ENCODE measurements at places on chromosomes 16 and 17.

GRCh38 chr16:23865853-23866252 is 30.1 kb downstream of the PRKCB start:
- peak; percentile 52 for DNase-seq

DNA sequence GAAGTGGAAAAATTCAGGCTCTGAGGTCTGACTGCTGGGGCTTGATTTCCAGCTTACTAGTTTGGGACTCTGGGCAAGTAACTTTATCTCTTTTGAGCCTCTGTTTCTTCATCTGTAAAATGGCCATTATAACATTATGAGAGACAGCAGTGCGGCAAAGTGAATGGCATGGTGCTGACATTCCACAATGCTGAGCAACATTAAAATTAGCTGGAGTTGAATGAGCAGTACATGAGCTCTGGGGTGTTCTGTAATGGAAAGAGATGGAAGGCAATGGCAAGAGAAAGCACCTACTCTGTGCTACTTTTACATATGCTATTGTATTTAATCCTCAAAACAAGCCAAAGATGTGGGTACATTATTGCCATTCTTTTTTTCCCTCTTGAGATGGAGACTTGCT is 535.7 kb upstream of the CDH11 start:
- DNase-seq = no peak

GRCh38 chr16:30121741-30122571 is 1.1 kb downstream of the MAPK3 start:
- DNase-seq = no peak

GRCh38 chr16:58348986-58349385 is 43.3 kb upstream of the GINS3 start:
- no peak for DNase-seq

- DNase-seq = no peak
These were observed 7.3 kb downstream of the THRA start for GRCh38 chr17:40069751-40070708.

DNA sequence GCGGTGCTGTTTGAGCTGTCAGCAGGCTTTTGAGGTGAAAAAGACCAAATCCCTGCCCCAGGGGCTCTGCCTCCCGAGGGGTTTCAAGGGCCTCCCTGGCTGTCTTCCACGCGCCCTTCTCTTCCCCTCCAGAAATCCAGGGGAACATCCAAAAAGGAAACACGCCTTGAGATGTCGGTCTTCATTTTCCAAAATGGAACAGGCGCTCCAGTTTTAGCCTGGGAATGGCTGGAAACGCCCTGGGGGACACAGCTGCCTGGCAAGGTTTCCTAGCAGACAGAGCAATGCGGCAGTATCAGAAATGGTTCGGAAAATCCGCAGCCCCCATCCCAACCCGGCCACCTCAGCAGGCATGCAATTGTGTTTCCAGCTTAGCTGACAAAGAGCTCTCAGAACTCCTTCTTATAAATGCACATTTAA is 16.6 kb upstream of the LITAF start:
- DNase-seq = peak; percentile 63

GRCh38 chr17:20121359-20122253 is 112.4 kb downstream of the SPECC1 start:
- peak; percentile 40 for DNase-seq

DNA sequence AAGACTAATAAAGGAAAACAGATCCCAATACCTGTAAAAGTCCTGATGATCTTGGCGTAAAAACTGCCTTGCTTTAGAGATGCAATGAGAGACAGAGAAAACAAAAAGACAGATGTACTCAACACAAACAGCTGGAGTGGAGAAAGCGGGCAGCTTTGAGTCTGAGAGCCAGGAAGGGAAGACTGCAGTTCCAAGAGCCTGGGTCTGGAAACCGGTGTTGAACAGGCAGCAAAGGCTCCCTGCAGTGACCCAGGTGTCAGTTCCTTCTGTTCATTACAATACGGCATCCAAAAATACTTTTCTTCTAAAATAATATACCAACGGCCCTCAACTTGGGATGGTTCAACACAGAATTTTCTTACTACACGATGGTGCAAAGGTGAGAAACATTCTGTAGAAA is 29.6 kb downstream of the VPS53 start:
- DNase-seq = no peak

- no peak for DNase-seq
These were observed 5.7 kb downstream of the CSNK1D start for GRCh38 chr17:82267575-82268379.

DNA sequence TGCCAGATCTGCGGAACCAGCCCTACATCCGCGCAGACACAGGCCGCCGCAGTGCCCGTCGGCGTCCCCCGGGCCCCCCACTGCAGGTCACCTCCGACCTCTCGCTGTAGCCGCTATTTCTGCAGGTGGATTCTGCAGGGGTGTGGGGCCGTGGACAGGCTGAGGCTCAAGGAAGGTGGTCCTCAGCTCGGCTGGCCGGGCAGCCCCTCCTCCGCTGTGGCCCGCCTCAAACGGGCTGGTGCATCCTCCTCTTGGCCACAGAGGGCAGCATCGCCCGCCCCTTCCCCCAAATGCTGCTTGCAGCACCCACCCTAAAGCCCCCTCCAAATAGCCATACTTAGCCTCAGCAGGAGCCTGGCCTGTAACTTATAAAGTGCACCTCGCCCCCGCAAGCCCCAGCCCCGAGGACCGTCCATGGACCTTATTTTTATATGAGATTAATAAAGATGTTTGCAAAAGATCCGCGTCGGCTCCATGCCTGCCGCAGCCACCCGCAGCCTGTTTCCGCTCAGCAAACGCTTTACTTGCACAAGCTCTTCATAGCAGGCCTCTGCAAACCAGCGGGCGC is 14.9 kb downstream of the SPATA32 start:
- DNase-seq = no peak

DNA sequence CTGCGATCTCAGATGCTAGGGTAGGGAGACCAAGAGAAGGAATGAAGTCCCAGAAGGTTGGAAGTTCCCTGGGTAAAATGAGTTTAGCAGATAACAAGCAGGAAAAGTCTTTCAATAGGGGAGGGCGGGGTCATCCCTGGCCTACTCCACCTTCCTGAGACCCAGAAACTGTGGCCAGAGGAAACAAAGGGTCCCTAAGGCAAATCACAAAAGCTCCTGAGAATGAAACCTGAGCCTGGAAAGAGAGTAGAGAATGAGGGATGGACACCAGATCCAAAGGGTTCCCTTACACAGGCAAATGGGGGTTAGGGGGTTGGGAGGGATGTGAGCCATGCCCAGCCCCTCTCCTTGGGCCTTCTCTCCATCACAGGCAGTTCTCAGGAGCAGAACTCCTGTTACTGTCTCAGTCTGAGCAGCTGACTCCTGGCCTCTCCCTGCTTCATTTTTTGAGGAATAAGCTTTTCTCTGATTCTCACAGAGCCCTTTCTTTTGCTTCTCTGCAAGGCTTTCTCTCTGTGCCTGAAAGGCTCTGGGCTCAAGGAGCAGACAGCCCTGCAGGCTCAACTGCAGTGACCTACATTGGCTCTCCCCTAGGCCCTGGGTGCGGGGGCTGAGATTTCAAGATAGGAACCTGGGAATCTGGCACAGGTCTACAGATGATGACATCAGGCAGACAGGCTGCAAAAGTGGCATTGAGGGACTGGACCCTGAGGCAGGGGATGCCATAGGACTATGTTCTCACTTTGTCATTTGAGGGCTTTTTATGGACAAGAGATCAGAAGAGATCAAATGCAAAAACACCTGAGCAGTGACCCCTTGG is 9.8 kb upstream of the NR1D1 start:
- no peak for DNase-seq

DNA sequence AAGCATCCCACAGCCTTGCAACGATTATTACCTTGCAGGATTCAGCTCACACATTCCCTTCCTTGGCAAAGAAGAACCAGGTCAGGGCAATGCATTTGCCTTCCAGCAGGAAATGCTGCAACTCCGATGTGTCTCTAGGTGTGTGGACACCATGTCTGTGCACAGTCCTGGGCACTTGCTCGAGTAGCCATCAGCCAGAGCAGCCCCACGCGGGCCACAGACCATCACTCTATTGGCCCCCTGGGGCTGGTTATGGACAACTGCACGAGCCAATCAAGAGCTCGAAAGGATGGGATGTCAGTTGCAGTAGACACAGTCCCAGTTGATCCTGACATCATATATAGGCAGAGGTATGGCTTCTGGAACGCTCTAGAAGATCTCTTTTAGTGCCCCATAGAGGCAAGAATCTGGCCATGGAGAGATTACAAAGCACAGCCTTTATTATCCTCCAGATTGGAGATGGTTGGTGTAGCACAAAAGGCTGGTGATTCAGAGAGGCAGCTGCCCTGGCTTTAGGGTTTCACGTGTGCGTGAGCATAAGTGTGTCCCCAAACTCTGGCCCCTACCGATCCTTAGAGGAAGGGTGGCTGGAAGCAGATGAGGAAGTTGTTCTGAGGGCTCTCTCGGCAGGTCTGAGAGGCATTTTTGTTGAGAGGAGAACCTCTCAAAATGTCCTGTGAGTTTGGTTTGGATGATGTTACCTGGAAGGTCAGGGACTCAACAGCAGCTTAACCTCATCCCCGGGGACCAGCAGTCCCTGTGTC is 403.8 kb downstream of the SEC14L1 start:
- DNase-seq = no peak

GRCh38 chr17:42744283-42744805 is 496 bp downstream of the EZH1 start:
- peak; percentile 25 for DNase-seq

- DNase-seq = no peak
These were observed 67.6 kb downstream of the USP31 start for GRCh38 chr16:23081675-23082119.

GRCh38 chr17:46943501-46944393 is 20.8 kb downstream of the GOSR2 start:
- DNase-seq = no peak

GRCh38 chr17:17693253-17694168 is 12.3 kb downstream of the RAI1 start:
- DNase-seq = no peak

DNA sequence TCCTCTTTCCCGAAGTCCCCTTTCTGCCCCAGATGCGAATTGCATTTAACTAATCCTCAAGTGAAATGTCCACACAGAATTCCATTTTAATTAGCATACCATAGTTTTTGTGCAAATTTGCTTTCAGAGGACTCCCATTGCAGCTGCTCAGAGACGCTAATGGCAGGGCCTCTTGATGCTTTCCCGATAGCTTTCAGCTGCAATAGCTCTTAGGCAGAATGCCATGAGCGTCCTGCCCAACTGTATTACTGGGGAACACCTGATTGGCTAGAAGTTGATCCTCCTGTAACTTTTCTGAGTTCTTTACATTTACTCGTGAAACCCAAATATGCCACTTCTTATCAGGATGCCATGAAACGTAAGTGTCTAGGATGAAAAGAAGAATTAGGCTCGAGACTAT is 203.0 kb downstream of the UTP18 start:
- DNase-seq = no peak

DNA sequence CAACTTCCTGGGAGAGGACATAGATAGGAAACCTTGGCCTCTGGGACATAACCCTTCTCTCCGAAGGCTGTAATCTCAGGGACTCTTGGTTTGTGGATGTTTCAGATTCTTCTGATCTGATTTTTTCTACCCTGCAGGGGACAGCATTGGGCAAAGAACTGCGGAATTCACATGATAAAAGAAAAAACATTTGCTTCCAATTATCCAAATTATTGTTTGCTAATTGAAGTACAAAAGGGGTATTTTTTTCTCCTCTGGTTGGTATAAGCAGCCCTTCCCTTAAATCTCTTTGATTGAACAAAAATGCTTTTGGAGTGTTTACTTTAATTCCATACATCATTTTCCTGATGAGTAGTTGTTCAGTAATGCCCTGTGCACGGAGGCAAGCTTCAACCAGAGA is 251.7 kb upstream of the IRX3 start:
- peak; percentile 8 for DNase-seq

GRCh38 chr16:82672676-82673075 is 45.9 kb downstream of the CDH13 start:
- no peak for DNase-seq

DNA sequence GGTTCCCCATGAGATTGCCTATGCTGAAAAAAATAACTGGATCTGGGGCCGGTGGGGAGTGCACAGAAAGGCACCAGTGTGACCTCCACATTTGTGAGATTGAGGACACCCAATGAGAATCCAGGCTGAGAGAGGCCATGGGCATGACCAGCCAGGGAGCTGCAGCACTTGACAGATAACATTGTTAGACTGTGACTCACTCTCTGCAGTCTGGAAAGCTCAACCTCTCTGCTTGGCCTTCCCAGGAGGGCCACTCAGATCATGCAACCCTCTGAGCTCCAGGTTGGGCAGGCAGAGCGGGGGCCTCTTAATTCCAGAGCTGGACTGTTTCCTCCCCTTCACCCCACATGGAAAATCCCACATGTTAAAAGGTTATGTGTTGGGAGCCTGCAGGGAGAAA is 30.1 kb downstream of the FZD2 start:
- peak; percentile 65 for DNase-seq

- no peak for DNase-seq
These were observed 5.9 kb downstream of the FAM234A start for GRCh38 chr16:240559-240958.

DNA sequence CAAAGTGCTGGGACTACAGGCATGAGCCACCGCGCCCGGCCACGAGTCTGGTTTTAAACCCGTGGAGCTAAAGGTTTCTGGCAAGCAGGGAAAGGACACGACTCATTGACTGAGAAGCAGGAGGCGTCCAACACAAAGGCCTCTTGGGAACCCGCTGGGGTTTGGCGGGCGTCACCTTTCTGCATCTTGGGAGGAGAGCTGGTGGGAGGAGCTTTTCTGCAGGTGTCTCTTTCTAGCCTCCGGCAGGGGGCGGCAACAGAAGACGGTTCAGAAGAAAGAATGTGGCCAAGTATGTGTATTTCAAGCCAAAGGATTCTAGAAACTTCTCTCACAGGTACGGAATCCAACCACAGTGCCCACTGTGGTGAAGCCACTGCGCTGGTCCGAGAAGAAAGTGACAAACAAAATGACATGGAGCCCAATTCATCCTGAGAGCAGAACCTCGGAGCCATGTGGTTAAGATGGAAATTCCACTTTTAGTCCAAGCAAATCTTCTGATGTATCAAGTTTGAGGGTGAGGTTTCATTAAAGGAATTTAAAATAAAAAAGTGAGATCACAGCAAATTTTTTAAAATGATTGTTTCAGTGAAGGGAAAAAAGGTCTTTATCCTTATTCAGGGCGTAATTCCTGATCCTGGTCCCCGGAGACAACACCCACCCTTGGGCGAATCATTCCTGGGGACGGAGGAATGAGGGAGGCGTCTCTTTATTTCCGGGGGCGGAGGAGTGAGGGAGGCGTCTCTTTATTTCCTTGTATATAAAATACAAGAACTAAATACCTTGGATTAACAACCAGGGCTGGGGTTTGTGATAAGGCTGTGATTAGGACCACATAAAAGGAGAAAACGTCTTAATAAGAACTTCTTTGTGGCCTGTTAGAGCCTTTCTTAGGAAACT is 97.6 kb downstream of the MRM3 start:
- peak; percentile 75 for DNase-seq
